Suppressor macrophage (primary cell): ENCODE measurements at places on chromosomes 1 and 21.

DNA sequence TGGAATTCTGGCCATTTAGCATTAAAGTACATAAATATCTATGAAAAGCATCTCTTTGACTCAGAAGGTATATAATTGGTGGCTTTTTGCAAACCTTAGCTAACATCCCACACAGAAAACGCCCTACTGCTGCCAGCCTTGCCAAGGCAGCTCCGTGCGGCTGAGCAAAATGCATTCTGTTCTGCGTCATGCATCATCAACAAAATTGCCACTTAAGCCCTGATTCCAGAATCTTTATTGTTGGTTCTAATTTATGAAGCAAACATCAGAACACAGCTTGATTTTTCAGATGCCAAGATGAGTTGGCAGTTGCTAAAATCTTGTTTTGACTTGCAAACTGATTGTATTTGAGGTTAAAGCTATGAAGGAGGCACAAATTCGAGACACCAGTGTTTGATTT lies 314.9 kb upstream of the DEPDC1 start:
- DNase-seq, result no peak

- no peak for DNase-seq
Observed at GRCh38 chr1:27960762-27961645, 1.2 kb downstream of the XKR8 start.

DNA sequence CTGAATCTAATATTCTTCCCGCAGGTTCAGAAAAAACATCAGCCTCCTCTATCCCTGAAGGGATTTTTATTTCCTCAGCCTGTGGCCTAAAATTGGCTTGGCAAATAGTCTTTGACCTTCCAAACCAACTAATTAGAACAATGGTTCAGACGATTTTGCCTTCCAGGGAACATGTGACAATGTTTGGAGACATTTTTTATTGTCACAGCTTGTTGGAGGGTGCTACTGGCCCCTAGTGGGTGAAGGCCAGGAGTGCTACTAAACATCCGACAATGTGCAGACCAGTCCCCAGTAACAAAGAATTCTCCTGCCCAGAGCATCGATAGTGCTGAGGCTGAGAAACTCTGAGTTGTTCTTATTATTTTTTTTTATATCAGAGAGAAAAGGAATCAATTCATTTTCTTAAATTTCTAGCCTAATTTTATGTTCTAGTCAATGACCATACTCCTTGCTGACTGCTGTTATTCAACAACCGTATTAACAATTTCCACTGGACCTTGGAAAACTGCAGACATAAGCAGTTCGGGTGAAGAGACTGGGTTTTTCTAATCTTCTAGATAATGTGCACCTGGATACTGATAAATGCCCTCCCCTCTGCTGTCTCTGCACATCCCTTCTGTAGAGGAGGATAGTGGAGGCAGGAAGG lies 280.7 kb downstream of the LMX1A start:
- DNase-seq, result peak; percentile 1

GRCh38 chr1:11184973-11185372 lies 4.2 kb upstream of the ANGPTL7 start:
- no peak for DNase-seq

- no peak for DNase-seq
Observed at GRCh38 chr1:234943836-234944402, 184.7 kb downstream of the TOMM20 start.

DNA sequence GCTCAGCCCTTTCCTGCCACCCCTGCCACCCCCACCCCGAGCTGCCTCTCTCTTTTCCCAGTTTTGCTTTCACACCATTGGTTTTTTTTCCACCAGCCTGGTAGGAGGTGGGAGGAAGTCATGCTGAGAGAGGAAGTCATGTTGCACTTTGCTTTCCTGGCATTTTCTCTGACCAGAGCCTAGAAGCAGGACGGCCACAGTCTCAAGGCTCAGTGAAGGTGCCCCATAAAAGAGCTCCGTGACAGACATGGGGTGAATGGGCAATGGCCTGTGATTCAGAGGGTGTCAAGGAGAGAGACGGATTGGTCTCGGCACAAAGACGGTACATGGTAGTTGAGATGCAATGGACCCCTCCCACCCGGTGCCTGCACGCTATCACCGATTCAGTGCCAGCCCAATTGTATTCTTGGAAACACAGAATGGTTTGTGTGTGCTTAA lies 42.1 kb upstream of the DMRTB1 start:
- peak; percentile 35 for DNase-seq

DNA sequence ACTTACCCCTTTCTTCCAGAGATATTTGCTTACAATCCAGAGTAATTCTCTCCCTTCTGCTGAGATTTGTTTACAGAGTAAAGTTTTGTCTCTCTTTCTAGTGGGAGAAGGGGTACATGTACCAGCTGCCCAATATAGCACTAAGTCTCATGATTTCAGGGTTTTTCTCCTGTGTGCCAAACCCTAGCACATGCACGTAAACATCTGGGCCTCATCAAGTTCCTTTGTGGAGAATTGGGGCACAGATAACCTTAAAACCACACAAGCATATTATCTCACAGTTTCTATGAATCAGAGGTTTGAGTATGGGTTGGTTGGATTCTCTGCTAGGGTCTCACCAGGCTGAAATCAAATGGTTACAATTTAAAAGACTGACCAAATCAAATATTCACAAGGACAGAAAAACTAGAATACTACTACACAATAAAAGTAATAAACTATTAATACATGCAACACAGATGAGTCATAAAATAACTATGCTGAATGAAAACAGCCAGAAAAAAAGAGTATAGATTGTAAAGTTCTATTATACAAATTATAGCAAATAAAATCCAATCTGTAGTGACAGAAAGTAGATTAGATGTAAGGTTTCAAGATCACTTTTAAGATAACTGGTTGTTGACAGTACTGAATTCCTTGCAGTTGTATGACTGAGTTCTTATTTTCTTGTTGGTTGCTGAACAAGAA lies 347.4 kb upstream of the PTBP2 start:
- no peak for DNase-seq

- DNase-seq, result no peak
Observed at GRCh38 chr1:212037900-212038299, 2.4 kb downstream of the DTL start.

DNA sequence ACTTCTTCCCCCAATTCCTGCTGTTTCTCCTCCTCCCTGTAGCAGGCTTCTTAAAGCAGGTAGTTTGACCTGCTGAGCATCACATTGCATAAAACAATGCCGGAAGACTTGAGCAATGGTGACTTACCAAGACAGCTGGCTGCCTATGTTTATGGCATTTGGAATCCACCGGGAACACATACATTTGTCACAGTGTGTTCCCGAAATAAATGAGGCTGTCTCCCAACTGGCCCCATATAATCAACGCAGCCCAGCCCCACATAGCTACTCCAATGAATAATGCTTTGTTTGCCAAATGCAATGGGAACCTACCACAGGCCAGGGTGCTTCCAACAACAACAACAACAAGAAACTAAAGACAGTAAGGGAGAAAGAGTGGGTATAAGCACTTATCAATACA lies 186.1 kb upstream of the MAP1LC3C start:
- no peak for DNase-seq

- DNase-seq, result no peak
Observed at GRCh38 chr1:199733125-199733524, 294.4 kb upstream of the NR5A2 start.

DNA sequence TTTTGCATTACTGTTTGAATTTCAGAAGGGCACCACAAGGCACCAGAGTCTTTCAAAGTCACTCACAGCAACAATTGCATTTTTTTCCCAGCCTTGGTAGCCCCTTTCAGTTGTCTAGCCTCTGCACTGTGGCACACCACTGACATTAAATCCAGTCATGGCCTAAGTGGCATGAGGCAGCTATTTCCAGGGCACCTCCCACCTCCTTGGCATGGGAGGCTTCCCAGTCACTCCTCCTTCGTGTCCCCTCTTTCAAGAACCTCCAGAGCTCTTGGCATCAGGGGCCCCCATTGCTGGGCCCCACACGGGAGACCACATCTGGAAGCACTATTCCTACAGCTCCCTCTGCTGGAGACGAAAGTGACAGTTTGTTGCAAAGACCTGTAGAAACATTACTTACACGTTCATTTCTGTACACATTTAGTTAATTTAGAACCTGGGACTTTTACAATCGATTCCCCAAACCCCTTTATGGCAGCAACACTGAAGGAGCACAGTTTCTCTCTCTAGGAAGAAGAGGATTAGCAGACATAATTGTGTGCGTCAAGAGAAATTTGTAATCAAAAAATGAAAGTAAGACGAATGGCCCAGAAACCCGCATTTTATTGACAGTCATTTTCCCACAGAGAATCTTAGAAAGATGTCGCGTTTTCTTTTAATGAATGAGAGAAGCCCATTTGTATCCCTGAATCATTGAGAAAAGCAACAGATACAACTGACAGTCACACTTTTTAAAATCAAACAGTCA lies 5.7 kb upstream of the CHD5 start:
- DNase-seq, result peak; percentile 19

DNA sequence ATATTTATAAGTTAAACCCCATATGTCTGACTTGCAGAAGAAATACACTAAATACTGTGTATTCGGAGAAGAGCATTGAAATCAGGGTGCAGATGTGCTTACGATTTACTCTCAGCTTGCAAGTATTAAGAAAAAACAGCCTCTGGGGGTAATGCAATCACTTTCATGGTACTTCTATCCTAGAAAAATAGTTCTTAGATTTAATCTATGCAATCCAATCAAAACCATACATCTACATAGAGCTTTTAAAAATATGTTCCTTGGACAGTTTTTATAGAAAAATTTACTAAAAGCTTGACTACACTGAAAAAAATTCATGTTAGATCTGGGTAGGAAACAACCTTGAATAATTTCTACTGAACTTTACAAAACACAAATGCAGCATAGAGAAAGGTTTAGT lies 890.3 kb upstream of the ADGRL2 start:
- no peak for DNase-seq

- peak; percentile 71 for DNase-seq
Observed at GRCh38 chr1:218456444-218456843, 111.3 kb downstream of the TGFB2 start.

- no peak for DNase-seq
Observed at GRCh38 chr1:44707112-44707881, 23.7 kb downstream of the RNU5D-1 start.

- DNase-seq, result peak; percentile 44
Observed at GRCh38 chr21:25039461-25040380, 567.6 kb downstream of the MRPL39 start.

GRCh38 chr1:59674595-59674994 lies 140.2 kb upstream of the HOOK1 start:
- peak; percentile 71 for DNase-seq

- no peak for DNase-seq
Observed at GRCh38 chr1:101059945-101060542, 34.5 kb upstream of the DPH5 start.

DNA sequence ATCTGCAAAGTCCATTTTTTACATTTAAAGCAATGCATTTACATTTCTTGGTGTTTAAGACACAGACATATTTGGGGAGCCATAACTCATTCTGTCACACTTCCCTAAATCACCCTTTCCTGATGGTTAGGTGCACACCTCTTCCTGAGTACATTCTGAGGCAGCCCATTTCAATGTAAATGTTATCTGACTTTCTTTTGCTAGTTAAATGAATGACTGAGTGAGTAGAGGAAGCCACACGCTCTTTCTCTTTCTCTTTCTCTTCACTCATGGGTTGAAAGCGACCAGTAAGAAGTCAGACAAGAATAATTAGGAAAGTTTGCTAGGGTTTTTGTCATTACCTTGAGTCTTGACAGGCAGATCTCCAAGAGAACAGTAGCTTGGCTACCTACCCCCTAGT lies 143.1 kb downstream of the S1PR1 start:
- no peak for DNase-seq

DNA sequence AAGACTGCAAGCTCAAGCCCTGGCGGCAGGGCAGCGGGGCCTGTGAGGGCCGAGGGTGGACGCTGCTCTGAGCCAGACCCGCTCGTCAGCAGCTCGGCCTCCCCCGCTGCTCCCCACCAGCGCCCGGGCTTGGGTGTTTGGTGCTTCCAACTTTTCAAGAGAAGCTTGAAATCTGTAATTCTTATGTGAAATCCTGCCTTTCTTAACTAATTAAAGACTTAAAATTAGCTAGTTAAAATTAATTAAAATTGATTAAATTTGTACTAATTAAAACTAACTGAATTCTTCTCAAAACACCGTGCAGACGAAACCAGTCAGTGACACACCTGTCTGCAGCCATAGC lies 14.0 kb upstream of the SLC19A1 start:
- DNase-seq, result no peak

DNA sequence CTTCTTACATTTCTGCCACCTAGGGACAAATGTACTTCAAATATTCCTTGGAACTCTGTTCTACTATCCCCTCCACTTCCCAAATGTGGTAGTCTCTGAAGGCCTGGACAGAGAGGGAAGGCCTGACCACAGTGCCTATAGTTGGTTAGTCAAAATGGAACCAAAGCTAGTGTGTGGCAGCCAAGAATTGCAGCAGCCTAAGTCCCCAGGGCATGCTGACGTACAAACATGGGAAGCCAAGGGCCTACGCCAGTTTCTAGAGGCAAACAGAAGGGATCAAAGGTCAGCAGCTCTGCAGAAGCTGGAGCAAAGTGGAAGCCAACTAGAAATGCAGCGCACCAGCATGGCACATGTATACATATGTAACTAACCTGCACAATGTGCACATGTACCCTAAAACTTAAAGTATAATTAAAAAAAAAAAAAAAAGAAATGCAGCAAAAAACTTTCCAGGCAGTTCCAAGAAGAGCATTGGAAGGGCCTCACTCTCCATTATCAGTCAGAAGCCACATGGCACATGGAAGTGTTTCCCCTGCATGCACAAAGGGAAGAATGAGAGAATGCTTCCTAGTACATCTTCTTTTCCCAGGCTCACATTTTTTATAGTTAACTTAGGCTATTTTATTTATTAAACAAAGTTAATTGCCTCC lies 39.4 kb upstream of the GADD45A start:
- no peak for DNase-seq

GRCh38 chr1:7278045-7278444 lies 492.8 kb downstream of the CAMTA1 start:
- DNase-seq, result no peak

DNA sequence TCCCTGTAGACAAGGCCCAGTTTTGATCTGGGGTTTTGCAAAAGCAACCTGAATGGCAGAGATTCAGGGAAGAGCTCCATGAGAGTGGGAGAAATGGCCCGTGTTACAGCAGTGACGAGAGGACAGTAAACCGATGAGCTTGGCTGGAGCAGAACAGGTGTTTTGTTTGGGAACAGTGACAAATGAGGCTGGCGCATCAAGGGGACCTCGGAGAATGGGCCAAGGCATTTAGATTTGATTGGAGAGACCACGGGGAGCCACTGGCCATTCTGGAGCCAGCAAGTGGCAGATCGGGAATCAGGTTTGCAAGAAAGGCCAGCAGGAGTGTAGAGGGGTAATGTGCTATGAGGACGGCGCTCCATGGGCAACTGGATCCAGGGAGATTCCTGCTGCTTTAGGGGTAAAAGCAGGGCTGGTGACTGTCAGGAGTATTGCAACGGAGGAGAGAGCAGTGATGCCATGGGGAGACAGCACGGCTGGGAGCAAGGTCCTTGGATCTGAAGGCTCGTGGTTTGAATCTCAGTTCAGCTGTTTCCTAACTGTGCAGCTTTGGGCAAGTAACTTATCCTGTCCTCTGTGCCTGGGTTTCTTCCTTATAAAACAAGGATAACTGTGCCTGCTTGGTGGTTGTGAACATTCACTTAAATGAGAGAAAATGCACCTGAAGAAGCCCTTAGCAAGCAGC lies 9.9 kb upstream of the KLHDC7A start:
- DNase-seq, result no peak

GRCh38 chr21:17613242-17613676 lies 558 bp upstream of the BTG3 start:
- DNase-seq, result peak; percentile 30

- DNase-seq, result no peak
Observed at GRCh38 chr1:39969531-39970270, 14.8 kb downstream of the MFSD2A start.
